Amniotic epithelial cell (primary cell): ENCODE measurements at places on chromosomes 5 and 9.
A peak's percentile ranks its signal among the peaks of the same experiment; 100 is the strongest.

DNA sequence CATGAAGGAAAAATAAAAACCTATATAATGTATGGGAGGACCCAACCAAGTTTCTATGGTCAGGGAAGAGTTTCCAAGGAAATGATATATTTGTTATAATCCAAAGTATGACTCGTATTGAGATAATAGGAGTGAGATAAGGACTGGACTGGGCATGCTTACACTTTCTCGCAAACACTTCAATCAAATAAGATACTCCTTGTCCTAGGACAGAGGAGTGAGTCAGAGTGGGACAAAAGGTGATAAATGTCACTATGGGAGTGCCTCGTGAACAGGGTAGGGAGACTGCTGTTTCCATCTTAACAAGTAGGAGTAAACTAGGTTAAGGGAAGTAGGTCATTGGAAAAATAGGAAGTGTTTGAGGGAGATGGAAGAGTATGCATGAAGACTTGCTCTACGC is 47.2 kb downstream of the MACIR start:
- peak; percentile 29 for DNase-seq

- no peak for DNase-seq
Measured at GRCh38 chr9:116491219-116491618, 195.9 kb upstream of the TRIM32 start.

DNA sequence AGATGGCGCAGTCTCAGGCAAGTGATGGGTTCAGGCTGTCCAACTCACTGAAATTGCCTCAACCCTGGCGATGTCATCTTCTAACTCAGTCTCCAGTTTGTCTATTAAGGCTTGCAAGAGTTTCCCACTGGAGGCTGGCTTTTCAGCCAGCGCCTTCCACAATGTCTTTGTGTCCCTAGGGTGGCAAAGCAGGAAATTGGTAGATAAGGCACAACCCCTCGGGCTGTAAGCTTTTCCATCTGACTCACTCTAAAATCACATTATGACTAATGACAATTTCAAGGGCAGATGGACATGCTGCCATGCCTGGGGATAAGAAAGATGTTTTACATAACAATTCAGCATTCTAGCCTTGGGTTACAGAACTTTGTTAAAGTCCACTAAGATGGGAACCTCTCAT is 61.9 kb downstream of the MROH2B start:
- DNase-seq, result no peak

- DNase-seq, result no peak
Measured at GRCh38 chr5:60263346-60263745, 369.8 kb upstream of the PDE4D start.

DNA sequence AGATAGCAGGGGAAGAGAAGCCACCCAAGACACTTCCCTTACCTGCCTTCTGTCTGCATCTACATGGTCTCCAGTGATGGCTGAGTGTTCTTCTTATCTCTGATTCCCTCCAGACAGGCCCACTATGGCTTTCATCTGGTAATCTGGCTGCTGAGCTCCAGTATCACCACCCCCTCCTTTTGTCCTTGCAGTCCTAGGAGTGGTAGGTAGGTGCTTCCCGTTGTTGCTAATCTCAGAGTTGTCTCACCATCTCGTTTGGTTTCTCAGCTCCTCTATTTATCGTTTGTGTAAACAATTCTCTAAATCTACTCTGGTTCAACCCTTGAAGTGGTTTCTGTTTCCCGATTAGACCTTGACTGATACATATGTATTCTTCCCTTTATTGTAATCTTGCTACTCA is 243.8 kb upstream of the RFX3 start:
- DNase-seq, result no peak

- DNase-seq, result peak; percentile 55
Measured at GRCh38 chr5:172858511-172858989, 24.5 kb downstream of the ERGIC1 start.

GRCh38 chr5:66427139-66427442 is 169.1 kb upstream of the MAST4 start:
- no peak for DNase-seq
